ENCODE measurements at places on chromosomes 1 and 21.

DNA sequence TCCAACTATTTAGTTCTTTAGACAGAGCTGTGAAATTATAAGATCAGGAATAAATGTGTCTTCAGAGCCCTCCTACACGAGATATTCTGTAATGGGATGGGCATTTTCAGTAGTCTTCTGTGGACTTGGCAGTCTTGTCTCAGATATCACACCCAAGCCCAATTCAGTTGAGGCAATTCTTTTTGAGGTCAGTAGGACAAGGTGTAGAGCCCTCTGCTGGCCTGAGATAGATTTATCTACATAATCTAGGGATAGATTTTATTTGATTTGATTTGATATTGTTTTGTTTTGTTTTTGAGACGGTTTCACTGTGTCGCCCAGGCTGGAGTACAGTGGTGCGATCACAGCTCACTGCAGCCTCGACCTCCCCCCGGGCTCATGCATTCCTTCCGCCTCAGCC is 77.5 kb downstream of the FMN2 start:
- DNase-seq: no peak

DNA sequence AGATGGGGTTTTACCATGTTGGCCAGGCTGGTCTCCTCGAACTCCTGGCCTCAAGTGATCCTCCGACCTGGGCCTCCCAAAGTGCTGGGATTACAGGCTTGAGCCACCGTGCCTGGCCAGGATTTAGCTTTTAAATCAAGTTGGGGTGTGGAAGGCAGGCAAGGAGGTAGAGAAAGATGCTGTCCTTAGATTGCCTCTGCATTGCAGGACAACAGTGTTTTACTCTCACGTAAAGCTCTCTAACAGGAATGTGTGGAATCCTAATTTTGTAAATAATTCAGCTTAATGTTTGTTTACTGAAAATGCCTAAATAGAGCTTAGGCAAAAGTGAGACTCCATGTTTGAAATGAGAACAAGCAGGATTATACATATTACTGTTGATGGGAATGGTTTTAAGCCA is 29.5 kb upstream of the TGFB2 start:
- DNase-seq: no peak

DNA sequence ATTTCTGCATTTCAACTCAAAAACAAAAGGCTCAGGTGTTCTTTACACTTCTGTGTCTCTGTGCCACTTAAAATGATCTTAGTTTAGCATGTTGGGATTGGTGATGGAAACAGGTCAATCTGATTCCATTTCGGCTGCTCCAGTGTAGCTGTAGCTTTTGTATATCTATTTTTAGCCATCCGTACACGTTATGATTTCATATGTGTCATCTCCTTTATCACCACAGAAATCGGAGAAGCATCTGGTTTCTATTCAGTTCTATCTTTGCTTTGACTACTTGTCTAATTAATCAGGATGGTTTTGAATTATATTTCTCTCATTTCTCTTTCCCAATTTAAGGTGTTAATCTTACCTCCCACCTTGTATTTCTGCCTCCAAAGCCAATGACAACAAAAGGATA is 41.1 kb downstream of the RGS21 start:
- DNase-seq: no peak

DNA sequence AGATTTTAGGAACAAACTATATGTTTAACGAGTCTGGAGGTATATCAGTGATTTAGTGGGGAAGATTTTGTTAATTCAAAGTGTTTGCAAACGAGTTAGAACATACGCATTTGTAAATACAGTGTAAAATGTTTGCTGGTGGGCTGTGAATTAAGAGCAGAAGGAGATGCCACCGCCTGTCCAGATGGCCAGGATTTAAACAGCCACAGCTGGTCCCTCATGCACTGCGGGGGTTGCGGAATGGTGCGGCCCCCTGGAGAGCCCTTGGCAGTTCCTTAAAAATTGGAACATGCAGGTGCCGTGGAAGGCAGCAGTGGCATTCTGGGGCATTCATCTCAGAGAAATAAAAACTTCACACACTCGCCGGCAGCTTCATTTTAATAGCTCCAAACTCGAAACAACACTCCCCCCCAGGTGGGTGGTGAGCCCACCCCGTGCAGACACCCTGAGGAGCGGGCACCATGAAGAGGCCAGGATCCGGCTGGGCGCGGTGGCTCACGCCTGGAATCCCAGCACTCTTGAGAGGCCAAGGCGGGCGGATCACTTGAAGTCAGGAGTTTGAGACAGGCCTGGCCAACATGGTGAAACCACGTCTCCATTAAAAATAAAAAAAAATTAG is 3.5 kb upstream of the C1orf159 start:
- no peak for DNase-seq

GRCh38 chr21:39809936-39810335 is 57.3 kb upstream of the PCP4 start:
- DNase-seq: no peak

GRCh38 chr1:205049479-205049878 is 6.5 kb downstream of the CNTN2 start:
- no peak for DNase-seq

- no peak for DNase-seq
Observed at GRCh38 chr1:35646043-35646442, 4.7 kb upstream of the PSMB2 start.

- peak; percentile 65 for DNase-seq
Observed at GRCh38 chr1:38050397-38051078, 3.9 kb upstream of the POU3F1 start.

DNA sequence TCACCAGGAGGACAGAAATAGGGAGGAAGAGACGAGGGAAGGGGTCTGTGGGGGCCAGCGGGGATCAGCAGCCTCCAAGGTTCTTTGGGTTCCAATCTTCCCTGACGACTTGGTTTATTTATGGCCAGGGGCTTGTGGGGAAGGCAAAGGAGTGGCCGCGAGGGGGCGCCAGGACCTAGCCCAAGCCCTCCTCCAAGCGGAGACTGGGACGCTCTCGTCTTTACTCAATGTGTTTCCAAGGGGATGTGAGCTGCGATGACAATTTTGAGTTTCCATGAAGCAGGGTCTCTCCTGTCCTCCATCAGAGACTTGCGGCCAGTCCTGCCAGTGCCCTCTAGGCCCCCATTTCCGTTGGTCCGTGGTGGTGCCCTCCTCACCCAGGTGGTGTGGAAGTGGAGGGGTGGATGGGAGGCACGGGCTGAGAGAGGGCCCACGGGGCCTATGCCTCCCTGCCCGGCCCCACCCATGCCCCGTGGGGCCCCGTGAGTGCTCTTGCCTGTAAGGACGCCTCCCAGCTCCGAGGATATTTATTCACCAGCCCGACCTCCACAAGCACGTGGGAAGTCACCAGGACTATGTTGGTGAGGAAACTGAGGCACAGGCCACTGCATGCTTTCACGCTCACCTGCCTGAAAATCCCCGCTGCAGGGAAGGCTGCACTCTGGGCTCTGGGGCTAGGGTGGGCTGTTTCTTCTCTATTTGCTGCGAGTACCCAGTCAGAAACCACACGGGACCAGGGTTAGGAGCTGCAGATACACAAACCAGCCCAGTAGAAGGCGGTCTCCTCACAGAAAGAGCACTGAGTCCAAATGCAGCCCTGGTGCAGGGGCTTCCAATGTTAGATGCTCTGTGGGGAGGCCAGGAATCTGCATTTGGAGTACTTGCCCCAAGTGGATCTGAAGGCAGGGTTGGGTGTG is 26.5 kb downstream of the DMRTB1 start:
- DNase-seq: peak; percentile 83

- DNase-seq: no peak
Observed at GRCh38 chr1:117611894-117612483, 6.1 kb downstream of the TENT5C start.

DNA sequence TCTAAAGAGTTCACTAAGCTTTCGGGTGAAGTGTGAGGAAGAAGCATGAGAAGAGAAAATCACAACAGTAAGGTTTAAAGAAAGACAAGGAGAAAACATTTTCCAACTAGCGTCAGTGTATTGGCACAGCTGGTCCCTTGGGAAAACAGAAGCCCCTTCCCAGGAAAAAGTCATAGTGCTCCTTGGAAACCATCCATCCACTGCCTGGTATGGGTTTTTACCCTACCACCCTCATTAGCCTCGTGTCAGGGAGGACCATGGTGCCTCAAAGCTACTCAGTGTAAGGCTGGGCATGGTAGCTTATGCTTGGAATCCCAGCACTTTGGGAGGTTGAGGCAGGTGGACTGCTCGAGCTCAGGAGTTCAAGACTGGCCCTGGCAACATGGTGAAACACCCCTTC is 12.7 kb downstream of the AADACL4 start:
- DNase-seq: no peak

- no peak for DNase-seq
Observed at GRCh38 chr1:27603309-27603680, 649 bp downstream of the AHDC1 start.

- DNase-seq: no peak
Observed at GRCh38 chr1:93783876-93784275, 95.1 kb downstream of the DNTTIP2 start.

GRCh38 chr21:15713412-15713811 is 16.4 kb upstream of the USP25 start:
- DNase-seq: no peak

- peak; percentile 93 for DNase-seq
Observed at GRCh38 chr1:51234721-51235425, 1.2 kb upstream of the RNF11 start.

DNA sequence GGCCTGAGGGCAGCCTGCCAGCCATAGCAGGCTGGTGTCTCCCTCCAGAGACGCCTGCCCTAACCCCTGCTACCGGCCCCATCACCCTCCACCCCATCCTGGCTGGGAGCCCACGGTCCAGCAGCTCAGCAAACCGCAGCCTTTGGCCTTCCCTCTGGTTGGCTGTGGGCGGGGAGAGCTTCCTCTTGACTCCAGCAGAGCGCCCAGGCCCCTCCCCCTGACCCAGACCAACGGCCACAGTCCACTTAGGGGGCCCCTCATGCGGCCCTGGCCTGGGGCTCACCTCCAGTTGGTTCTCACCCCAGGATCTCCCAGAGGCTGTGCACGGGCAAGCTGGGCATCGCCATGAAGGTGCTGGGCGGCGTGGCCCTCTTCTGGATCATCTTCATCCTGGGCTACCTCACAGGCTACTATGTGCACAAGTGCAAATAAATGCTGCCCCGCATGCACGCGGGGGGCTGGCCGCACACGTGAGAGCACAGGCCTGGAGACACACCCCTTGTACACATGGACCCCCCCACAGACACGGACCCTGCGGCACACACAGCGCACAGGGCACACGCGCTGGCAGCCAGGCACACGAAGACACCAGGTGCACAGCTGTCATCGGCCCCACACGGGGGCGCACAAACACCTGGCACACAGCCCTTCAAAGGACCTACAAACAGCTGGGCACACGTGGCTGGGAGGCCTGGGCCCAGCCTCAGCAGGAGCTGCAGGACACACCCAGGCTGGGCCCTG is 3.1 kb downstream of the SMIM1 start:
- DNase-seq: peak; percentile 94

DNA sequence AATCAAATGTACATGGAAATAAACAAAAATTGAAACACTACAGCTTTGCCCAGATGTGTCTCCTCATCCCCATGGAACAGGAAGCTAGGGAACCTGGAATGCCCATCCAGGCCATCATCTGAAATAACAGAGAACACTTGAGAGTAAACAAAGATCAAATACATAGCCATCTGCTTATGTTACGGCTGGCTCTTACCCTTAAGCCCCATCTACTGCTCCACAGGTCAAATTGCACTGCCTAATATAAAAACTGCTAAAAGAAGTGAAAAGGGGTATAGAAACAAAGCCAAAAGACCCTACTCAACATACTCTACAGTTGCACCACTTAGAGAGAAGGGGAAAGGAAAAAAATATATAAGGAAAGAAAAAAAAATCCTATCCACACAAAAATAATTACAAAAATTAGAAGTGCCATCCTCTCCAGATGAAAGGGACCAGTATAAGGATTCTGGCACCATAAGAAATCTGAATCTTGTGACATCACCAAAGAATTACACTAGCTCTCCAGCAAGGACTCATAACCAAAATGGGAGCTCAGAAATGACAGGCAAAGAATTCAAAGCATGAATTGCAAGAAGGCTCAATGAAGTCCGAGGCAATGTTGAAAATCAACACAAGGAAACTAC is 26.9 kb downstream of the OR6Y1 start:
- no peak for DNase-seq

DNA sequence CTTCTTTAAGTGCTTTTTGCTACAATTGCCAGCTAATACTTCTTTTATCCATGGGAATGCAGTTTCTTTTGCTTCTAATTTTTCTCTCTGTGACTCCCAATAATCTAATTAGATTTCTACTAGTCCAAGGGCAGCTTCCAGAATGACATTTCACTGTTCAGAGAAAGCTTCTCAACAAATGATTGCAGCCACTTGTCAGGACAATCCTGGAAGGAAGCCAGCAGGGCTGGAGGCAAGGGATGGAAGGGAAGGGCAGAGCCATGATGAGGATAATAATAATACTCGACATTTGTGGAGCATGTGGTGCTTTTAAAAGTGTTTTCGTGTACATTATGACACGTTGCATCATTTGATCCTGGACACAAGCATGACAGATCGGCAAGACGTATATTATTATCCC is 19.4 kb downstream of the F11R start:
- DNase-seq: peak; percentile 83

- DNase-seq: peak; percentile 71
Observed at GRCh38 chr1:203038891-203039608, 12.8 kb downstream of the PPFIA4 start.

DNA sequence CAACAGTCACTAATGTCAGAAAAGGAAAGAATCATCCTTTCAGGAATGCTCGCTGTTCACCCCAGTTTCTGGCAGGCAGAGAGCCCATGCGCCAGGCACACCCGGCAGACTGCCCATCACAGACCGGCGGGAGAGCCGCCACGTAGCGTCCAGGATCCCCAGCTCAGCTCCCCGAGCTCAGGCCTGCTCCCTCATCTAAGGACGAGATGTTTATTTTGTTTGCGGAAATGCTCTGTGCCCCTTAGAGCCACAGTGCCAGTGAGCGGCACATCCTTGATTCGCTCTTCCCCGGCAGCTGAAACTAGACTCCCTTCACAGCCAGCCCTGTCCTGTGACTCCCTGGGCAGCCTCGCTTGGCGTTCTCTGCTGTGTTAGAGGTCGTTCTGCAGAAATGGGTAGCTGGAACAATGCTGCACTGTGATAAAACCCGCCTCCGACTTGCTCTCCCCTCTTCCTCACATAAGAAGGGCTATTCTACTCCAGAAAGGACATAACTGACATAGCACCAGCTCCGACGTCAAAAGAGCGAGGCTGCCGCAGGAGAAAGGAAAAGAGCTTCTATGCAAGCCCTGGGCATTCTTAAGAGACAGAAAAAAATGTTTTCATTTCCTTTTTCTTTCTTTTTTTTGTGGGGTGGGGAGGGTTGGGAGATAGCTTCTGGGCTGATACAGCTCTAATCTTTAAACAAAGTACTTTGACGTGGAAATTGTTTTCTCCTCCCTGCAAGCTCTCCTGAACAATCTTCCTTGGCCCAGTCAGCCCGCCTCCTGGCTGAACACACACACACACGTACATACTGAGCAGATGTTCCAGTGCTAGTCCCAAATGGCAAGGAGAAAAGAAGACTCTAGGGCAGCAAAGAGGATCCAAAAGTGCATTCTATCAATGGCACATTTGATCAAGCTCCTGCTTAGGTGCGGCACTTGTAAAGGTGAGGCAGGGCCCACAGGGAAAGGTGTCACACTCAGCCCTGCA is 37.2 kb downstream of the MRAP start:
- no peak for DNase-seq

All from thyroid gland (tissue), 4 donors.